ENCODE measurements at places on chromosomes 3 and 15.

DNA sequence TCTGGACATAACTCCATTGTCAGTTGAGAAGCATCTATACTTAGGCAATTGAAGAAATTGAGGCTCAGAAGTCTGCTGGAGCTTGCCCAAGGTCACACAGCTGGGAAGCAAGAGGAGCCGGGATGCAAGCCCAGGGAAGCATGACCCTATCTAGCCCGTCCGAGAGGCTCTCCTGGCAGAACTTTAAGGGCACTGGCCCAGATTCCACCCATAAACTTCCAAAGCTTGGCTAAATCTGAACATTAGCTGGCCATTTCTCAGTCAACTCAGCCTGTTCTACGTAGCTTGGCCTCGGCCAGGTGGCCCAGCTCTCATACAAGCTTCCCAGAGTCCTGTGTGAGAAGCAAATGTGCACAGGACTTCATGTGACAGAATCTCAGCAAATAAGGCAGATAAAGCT, 75.8 kb downstream of the LRIG1 start:
- DNase-seq = no peak

GRCh38 chr3:143037867-143038266, 36.5 kb downstream of the U2SURP start:
- no peak for DNase-seq

DNA sequence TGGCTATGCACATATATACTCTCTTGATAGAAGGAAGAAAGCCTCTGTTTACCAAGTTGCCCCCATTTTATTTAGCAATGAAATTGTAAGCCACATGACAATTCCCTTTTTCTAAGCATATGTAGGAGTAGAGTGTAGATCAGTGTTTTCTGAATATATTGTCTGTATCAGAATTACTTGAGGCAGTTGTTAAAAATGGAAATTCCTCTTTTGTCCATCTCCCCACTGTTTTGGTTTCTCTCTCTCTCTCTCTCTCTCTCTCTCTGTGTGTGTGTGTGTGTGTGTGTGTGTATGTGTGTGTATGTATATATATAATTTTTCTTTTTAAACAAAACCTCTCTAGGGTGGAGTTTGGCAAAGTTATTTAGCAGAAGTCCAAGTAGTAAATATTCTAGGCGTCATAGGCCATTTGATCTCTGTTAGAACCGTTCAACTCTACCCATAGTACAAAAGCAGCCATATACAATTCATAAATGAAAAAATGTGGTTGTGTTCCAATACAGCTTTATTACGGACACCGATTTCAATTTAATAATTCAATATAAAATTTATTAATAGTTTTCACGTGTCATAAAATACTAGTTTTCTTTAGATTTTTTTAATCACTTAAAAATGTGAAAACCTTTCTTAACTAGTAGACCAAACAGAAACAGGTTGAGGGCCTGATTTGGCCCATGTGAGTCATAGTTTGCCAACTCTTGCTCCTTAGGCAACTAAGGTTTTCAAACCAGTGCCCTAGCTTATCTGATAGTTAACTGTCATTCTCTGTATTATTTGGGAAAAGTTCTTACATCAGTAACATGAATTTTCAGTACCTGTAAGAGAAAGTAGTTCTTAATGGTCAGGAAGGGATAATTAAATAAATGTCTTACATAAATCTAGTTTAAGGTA, 39.8 kb downstream of the UBE2E1 start:
- DNase-seq = no peak

GRCh38 chr3:62335196-62335595, 38.2 kb downstream of the FEZF2 start:
- no peak for DNase-seq

DNA sequence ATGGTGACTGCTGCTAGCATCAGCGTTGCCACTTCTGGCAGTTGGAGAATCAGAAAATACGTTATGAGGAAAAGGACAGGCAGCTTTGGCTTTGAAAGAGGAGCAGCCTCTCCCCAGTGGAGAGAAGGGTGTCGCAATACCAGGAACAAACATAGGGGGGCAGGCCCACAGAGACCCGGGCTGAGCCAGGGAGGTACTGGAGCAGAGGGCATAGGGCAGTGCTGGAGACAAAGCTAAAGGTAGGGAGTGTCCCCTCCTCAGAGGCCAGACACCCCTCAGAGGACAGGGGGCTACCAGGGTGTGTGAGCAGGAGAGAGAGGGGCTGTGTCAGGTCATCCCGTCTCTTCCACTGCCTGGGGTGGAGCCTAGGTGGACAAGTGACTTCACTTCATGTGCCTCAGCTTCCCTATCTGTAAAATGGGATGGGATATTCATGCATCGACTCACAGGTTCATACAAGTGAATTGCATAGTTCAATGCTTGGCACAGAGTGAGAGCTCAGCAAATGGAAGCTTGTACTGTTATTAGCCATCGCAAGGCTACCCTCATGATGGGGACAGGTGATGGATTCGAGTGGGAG, 49.7 kb upstream of the LIMD1 start:
- DNase-seq = no peak

DNA sequence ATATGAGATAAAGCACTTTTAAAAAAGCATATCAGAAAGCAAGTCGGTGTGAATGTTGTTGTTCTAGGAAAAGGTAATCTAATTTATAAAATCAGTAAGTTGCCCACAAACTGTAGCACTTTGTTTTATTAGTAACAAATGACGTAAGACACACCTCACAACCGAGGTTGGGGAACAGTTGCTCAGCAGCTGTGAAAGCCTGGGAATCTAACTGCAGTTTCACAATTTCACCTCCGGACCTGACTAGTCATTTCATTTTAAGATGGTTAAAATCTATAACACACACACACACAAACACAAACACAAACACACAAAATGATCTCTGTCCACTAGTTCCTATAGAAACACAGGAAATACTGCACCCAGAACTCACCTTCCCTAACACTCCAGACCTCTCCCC, 406.7 kb upstream of the NR2F2 start:
- no peak for DNase-seq

DNA sequence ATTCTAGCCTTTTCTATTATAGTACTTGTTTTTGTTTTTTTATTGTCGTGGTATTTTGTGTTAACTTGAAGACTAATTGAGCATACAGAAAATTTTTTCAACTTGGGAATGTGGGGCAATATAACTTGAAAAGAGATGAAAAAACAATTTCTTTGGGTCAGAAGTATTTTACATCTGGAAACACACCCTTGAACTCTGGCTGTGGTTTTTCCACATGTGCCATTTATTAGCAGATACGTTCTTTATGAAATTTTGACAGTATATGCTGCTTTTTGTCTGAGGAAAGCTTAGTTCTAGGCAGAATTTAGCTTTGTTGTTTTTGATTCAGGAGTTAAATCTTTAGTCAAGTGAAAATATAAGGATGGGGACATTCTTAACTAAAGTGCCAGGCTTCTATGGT, 44.7 kb downstream of the TCF12 start:
- no peak for DNase-seq

DNA sequence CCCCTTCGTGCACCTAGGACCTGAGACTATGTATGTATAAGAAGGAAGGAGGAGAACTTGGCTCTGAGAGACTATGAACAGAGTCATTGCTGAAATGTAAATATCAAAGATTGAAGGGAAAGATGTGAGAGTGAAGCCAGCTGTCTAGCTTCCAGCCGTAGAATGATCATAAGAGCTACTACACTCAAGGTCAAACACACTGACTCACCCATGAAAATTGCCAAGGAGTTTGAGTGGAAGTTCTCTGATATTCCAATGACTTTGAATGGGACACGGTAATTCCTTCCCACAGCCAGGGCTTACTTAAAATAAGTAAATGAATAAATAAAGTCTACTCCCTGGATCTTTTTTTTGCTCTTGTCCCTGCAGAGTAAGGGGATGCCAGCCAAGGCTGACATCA, 398.9 kb upstream of the TPRG1 start:
- DNase-seq = no peak

DNA sequence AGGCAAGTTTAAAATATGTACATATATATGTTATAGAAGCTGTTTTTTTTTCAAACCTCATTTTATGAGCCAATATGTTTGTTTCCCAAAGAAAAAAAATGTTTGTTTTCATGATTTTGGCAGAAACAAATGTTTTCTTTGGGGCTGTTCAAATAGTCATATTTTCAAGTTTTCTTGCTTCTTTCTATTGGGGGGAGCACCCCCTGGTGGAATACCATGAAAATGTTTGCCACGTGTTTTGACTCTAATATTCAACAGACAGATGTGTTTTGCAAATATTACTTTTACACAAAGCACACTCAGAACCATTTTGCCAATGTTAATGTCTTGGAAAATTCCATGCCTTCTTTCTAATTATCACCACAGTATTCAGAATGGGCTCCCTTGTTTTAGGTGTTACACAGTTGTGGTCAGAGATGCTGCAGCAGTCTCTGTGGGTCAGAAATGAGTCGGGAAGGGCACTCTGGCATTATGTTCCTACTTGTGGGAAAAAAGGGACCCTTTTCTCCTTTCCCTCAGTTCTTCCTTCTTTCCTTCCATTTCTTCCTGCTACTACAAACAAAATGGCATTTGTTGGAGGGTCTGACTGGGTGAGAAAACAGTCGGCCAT, 817.0 kb downstream of the TUSC7 start:
- DNase-seq = no peak

GRCh38 chr15:92901072-92901761, 1.1 kb downstream of the CHD2 start:
- DNase-seq = no peak

- no peak for DNase-seq
Observed at GRCh38 chr15:67165254-67166253, 88.9 kb downstream of the AAGAB start.

- DNase-seq = no peak
Observed at GRCh38 chr3:87494264-87494663, 217.9 kb upstream of the POU1F1 start.

- DNase-seq = no peak
Observed at GRCh38 chr3:139460076-139460475, 16.2 kb downstream of the RBP2 start.

DNA sequence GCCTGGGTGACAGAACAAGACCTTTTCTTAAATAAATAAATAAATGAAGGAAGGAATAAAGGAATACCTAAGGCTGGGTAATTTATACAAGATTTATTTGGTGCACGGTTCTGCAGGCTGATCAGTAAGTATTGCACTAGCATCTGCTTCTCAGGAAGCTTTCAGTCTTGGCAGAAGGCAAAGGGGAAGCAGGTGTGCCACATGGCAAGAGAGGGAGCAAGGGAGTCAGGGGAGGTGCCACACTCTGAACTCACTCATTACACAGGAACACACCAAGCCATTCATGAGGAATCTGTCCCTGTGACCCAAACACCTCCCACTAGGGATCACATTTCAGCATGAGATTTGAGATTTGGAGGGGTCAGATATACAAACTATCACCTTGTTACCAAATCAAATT, 56.4 kb downstream of the PRKCI start:
- DNase-seq = no peak

DNA sequence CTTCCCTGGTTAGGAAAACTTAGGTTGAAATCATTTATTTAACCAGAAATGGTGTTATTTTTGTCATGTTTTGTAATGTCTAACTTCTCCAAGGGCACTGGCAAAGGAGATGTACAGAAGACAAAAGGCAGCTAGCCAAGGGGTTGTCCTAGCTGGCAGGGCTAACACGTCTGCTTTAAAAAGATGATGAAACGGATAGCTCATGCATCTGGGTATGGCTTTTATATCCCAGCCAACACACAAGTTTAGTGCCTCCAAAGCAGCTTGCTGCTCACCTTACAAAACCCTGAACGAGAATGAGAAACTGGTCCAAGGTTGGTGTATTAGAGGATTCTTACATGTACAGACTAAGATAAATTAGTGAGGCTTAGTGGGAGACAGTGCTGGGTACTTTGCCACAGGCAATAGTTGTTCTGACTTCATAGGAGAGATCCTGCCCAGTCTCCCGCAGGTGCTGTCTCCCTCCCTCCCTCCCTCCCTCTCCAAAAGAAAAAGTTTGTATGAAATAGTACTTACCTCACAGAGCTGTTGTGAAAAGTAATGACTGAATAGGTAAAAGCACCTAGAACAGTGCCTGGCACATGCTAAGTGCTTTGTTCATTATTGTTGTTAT, 47.8 kb downstream of the KCNMB2 start:
- DNase-seq = no peak

DNA sequence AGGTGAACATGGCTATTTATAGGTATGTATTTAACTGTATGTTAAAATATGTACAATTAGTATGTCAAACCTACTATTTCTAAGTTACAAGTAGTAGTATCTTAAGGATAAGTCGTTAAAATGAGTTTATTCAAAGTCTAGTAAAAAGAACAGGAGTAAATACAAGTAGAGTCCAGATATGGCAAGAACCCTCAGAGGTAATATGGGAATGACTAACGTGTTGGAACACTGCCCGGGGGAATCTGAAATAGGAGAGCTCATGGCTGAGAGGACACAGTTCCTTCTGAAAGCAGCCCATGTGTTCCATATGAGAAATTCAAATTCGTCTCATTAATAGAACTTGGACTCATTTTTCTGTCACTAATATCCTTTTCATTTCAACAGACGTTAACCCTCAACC, 158.8 kb downstream of the CLSTN2 start:
- no peak for DNase-seq

- DNase-seq = no peak
Observed at GRCh38 chr3:179495483-179495882, 44.2 kb upstream of the GNB4 start.

DNA sequence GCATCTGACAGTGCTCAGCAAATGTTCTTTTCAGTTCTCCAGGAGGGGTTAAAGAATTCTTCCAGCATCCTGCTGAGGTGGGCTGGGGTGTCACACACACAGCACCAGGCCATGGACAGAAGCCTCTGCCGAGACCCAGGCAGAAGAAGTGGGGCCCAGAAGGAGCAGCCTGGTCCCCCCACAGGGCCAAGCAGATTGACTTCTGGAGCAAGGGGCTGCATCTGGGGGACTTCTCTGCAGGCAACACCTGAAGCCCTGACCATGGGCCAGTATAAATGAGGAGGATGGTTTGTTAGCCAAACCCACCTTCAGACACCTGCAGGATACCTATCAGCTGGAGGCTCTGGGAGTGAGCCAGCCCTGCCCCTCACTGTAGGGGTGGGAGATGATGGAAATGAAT, 16.2 kb upstream of the TMEM40 start:
- DNase-seq = no peak

GRCh38 chr15:93180128-93180527, 91.1 kb upstream of the RGMA start:
- DNase-seq = no peak

DNA sequence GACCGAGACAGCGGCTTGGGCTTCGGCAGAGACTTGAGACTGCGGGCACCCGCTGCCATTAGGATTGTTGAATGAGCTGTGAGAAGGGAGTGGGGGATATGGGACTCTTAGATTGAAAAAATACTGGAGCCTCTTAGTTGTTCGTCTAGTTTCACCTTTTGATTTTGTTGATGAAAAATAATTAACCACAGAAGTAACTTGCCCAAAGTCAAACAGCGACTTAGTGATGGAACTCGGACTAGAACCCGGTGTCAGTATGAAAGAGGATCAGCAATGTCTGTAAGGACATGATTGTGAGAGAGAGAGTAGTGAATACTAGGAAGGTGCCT, 510 bp upstream of the GOLGB1 start:
- DNase-seq = no peak

DNA sequence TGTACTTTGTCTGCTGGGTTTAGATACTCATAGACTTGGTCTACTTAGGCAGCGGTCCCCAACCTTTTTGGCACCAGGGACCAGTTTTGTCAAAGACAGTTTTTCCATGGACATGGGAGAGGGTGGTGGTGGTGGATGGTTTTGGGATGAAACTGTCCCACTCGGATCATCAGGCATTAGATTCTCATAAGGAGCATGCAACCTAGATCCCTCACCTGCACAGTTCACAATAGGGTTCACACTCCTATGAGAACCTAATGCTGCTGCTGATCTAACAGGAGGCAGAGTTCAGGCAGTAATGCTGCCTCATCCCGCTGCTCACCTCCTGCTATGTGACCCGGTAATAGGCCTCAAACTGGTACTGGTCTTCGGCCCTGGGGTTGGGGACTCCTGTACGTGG, 45.3 kb downstream of the CMSS1 start:
- no peak for DNase-seq
